ACHN (cell line): ENCODE measurements at places on chromosomes 16 and 17.

GRCh38 chr17:81295676-81296381, 722 bp upstream of the SLC38A10 start:
- peak; percentile 66 for DNase-seq

- peak; percentile 46 for DNase-seq
Observed at GRCh38 chr17:40113907-40114245, 7.9 kb upstream of the MSL1 start.

GRCh38 chr17:28127196-28127595, 84.7 kb downstream of the NLK start:
- no peak for DNase-seq

GRCh38 chr16:28317040-28317880, 24.9 kb downstream of the SBK1 start:
- DNase-seq = peak; percentile 62

DNA sequence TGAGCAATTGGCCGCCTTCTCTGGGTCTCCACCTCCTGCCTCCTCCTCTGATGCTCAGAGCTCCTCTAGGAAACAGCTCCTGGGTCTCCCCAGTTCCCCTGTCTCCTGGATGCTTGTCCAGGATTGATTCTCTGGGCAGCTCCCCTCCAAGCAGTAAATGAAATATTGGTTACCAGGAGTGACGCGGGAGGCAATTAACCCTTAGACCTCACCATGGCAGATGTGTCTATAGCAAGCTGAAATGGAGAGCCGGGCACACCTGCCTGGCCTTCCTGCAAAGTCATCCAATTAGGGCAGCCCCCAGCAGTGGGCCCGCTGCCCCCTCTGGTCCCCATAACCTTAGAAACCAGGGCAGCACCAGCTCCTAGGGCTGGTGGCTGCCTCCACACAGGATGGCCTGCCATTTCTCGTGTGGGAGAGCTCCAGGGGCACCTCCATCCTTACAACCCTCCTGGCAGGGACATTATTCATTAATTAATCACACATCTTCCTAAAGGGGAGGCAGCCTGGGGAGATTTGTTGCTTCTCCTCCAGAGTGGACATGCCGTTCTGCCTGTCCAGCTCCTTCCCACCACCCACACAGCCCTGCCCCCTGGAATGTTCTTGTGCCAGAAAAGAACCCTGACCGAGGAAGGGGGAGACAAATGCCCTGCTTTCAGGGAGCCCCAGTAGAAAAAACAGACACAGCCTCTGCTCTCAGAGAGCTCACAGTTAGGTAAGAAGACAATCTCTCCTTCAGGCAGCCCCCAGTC, 8.3 kb upstream of the KIF18B start:
- DNase-seq = no peak
